Dermis blood vessel endothelial cell (primary cell): ENCODE measurements at places on chromosomes 16 and 17. TPM values are rescaled to one million over a fixed set of nuclear protein-coding genes. Genes with fewer than 3 reads are reported as not detected.

DNA sequence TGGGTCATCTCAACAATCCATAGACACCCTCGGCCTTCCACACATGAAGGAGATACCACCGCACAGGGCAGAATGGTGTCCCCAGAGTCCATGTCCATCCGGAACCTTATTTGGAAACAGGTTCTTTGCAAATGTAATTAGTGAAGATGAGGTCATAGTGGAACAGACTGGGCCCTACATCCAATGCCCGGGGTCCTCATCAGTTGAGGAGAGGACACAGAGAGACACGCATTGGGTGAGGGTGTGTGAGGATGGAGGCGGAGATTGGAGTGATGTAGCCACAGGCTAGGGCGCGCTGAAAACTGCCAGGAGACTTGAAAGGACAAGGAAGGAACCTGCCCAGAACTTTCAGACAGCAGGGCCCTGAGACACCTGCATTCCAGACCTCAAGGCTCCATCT is 169.4 kb downstream of the ENGASE start:
- DNase-seq: no peak

GRCh38 chr16:50460538-50461399 is 87.4 kb upstream of the NKD1 start:
- DNase-seq: no peak

DNA sequence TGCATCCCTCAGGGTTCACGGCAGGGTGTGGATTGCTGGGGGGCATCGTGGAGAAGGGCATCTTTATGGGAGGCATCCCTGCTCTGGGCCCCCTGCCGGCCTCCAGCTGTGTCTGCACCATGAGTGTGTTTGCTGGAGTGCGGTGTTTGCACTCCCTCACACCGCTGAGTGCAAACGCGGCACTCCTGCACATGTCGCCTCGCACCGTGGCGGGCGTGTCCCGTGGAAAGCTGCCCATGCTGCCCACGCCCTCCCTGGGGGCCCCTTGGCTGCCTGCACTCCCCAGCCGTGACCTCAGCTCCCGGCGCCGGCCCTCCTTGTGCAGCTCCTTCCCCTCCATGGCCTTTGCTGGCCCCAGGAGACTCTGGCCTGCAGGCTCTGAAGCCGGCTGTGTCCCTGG is 74.6 kb upstream of the ZNF750 start:
- peak; percentile 29 for DNase-seq

DNA sequence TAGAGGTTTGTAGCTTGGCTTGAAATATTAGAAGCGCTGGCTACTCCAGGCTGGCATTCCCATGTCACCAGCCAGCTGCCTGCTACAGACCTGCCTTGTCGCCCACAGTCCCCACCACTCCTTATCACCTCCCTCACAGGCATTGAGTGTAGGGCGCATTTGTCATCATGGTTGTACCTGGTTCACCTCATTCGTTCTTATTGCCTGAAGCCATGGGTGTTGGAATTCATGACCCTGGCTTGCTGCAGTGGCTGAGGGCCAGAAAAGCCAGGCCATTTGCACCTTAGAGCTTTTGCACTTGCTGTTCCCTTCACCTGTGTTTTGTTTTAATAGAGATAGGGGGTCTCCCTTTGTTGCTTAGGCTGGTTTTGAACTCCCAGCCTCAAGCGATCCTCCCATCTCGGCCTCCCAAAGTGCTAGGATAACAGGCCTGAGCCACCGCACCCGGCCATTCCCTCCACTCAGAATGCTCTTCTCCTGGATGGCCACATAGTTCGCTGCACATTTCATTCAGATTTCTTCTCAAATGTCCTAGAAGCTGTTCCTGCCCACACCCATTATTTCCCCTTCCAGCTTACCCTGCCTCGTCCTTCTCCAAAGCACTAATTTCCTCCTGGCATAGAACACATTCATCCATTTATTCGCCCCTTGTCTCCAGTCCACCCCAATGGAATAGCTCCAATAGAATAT is 97.6 kb downstream of the C16orf78 start:
- DNase-seq: no peak

GRCh38 chr16:3095869-3096268 is 3.2 kb downstream of the ZSCAN10 start:
- DNase-seq: peak; percentile 55

DNA sequence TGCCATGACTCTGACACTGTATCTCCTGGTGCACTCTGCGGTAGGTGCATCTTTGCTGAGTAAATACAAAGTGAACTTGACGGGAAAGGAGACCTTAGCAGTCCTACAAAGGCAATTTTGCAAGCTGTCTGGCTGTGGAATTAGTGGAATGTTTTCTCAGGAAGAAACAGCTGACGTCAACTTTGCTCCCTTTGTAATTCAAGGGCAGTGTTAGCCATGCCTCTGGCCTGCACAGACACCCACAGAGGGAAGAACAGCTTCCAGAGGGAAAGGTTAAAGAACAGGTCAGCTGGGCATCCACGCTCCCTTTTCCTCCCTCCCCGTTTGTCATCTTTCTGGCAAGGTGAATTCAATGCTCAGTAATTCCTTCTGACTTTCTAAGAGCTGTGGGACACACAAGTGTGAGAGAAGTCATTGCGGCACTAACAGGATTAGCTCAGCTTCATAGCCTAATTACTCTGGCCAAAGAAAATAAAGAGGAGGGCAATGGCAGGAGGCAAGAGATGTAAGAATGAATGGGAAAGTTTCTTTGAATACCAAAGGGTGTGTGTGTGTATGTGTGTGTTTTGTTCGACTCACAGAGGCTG is 476.9 kb upstream of the GOT2 start:
- peak; percentile 88 for DNase-seq

DNA sequence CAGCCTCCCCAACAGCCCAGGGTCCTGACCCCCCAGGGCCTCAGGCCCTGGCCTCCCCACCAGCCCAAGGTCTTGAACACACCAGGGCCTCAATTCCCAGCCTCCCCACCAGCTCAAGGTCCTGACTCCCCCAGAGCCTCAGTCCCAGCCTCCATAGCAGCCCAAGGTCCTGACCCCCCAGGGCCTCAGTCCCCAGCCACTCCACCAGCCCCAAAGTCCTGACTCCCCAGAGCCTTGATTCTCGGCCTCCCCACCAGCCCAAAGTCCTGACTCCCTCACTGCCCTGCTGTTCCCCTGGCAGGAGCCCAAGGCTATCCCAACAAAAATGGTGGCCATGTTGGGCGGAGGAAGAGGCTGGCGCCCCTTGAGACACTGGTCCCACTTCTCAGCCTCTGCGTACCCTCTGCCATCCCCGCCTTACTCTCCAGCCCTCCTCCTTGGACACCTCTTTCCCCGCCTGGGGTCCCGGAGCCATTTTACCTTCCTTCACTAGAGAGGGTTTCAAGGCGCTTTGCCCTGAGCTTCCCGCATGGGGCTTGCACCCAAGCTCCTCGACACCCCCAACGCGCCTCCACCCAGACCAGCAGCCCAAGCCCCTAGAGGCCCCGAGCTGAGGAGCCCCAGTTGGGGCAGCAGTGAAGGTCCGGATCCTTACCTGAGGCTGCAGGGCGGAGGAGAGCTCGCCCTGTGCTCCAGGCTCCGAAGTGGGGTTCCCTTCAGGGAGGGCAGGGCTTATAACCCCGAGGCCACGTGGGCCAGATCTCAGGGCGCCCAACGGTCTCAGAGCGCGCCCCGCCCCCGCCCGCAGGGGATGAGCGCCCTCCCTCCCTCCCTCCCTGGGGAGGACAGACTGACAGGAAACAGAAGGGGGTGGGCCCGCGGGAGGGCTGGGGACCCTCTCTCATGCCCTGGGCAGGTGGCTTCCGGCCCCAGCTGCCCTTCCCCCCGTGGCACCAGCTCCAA is 3.5 kb upstream of the TSPOAP1 start:
- DNase-seq: no peak

DNA sequence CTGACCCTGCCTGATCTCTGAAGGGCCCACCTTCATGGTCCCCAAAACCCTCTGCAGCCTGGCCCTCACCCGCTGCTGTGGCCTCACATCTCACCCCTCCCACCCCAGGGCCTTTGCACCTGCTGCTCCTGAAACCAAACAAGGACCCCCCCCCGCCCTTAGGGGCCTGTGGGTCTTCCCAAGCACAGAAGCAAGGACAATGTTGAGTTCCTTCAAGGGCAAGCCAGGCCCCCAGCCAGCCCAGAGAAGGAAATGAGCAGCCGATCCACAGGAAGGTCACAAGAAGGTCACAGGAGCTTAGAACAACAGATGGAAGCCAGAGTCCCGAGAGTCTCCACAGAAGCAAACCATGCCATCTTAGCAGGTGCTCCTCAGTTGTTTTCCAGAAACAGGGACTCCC is 493 bp upstream of the PDE6G start:
- peak; percentile 75 for DNase-seq

DNA sequence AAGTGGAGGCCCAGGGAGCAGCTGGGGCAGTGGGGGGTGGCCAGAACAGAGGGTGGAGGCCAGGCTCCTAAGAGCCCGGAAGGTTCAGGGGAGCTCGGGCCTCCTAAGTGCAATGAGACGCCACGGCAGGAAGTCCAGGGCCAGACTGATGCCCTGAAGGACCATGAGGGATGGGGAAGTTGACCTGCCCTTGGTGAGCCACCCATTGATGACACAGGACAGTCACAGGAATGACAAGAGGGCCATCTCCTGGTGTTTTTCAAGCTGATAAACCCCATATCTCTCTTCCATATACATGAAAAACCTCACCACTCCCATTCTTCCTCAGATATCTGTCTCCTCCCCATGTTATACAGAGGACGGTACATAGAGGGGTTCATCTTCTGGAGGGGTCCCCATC is 5.8 kb upstream of the MRPL58 start:
- DNase-seq: no peak

DNA sequence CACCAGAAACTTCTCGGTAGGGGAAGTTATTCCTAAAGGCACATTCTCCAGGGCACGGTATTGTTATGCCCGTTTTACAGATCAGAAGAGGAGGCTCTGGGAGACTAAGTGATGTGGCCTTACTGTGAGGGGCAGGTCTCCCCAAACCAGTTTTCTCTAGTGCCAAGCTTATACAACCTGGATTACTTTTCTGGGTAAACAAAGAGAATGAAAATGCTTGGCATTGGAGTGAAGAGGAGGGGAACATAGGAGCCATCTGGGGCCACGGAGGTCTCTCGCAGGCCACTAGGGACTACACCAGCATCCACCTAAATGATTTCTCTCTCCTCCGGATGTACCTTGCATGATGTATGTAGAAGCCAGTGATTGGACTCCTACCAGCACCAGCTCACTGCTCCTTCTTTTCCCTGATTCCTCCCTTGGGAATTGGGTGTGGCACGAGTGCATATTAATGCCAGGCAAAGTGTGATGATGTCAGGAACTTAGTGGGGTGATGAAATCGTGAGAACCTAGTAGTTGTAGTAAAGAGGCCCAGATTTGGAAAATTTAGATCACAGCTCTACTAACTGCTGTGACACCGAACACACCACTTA is 674 bp downstream of the TOM1L1 start:
- no peak for DNase-seq

GRCh38 chr16:28285649-28286048 is 6.7 kb upstream of the SBK1 start:
- DNase-seq: no peak

DNA sequence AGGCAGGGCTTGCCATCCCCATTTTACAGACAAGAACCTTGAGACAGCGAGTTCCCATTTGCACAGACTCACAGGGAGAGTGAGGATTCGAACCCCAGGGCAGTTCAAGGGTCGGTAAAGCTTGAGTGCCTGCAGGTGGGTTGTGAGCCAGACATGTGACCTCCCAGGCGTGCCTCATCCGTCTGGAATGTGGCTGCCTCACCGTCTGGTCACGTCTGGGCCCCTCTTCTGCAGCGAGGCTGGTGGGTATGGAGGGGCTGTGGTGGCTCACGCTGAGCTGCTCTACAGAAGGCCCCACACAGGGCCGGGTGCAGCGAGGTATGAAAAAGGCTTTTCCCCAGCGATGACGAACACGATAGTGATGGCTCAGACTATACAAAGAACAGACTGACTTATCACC is 35.8 kb upstream of the LHX1 start:
- no peak for DNase-seq

- no peak for DNase-seq
These were observed 46.3 kb downstream of the ZNF18 start for GRCh38 chr17:11950771-11951519.

DNA sequence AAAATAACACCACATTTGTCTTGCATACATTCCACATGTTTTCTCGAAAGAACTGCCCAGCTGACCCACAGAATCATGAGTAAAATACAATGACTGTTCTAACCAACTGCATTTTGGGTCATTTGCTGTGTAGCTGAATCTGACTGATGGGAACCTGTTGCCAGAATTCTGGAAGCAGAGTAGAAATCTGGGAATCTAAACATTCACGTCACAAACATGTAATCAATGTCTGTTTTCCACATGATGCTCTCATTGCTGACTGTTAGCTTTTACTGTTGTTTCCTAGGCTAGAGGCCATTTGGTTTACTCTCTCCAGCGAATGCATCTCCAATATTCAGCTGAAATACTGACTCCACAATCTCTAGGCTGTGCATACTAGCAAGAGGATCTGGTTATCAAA is 710.1 kb downstream of the KCNJ2 start:
- no peak for DNase-seq

- no peak for DNase-seq
These were observed 16.9 kb downstream of the RPH3AL start for GRCh38 chr17:335691-336090.

GRCh38 chr17:76265624-76266243 is 586 bp downstream of the UBALD2 start:
- peak; percentile 62 for DNase-seq

GRCh38 chr17:17922070-17922614 is 50.1 kb downstream of the TOM1L2 start:
- no peak for DNase-seq

FN3K gene
- total RNA-seq: 7.0 and 8.5 TPM in 2 replicates

CLEC3A gene
- total RNA-seq: not detected in 2 replicates

PRSS8 gene
- not detected in 2 replicates for total RNA-seq

WNK4 gene
- total RNA-seq: 3.4 TPM in 2 replicates
